KBM-7 (cell line): ENCODE measurements at places on chromosomes 13 and 19.

DNA sequence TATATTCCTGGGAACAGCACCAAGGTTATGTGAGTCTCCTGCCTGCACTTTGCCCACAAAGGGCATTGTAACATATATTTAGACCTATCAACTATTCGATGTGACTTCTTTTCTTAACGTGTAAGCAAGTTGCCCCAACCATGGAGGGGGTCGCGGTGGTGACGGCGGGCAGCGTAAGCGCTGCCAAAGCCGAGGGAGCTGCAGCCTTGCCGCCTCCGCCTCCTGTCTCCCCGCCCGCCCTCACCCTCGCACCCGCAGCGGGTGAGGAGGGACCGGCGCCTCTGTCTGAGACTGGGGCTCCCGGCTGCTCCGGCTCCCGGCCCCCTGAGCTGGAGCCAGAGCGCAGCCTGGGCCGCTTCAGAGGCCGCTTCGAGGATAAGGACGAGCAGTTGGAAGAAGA, 59.0 kb downstream of the ZNF676 start:
- DNase-seq, result no peak

DNA sequence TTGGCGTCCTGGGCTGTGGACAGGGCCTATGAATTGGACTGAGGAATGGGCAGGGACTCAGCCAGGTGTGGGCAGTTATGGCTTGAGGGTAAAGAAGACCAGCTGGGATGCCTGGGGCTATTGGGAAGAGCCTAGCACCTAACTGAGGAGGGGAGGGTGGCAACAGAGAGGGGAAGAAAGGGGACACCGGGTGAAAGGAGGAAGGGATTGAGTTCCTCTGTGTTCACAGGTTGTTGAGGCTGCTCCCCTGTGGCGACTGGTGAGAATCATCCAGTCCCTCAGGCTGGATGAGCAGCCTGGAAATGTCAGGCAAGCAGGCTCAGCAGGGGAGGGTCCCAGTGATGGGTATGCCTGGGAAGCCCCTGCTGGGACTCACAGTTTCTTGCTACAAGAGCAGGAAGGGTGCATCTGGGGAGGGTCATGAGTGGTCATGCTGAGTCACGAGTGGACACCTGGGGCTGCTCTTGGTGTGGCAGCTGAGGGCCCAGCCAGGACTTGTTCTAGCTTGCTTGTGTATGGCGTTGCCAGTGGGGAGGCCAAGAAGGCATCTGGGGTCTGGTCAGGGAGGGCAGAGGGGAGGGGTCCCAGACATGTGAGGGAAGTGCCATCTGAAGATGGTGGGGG, 1.4 kb downstream of the ZNF324 start:
- DNase-seq, result no peak

DNA sequence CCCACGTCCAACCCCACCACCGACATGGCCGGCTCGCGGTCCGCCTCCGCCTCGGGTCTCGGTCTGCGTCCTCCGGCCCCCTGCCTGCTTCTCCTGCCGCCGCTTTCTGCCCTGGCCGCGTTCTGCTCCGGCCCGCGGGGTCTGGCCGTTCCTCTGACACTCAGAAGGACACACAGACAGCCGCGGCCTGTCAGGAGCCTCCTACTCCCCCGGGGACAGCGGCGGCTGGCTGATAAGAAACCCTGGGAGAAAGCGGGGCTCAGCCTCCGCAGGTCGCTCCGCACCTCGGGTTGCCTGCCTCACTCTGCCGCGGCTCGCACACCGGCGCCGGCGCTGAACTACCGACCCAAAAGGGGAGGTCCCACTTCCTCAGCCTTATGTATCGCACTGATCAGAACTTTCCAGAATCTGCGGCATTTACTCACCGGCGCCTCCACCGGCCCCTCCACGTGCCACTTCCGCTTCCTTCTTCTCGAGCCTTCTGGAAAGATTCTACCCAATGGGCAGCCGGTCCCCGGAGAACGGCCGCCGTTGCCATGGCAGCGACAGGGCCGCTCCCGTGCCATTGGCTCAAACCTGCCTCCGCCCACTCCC, at the start of gene HSPH1:
Gene HSPH1, minus strand, starts transcription at position 348 of the 594 bp plus-strand sequence. Its CDS starts 322 bp downstream, at position 26.
- peak; percentile 98 for DNase-seq

- DNase-seq, result peak; percentile 62
Observed at GRCh38 chr19:51810223-51810622, 15.3 kb downstream of the FPR3 start.

DNA sequence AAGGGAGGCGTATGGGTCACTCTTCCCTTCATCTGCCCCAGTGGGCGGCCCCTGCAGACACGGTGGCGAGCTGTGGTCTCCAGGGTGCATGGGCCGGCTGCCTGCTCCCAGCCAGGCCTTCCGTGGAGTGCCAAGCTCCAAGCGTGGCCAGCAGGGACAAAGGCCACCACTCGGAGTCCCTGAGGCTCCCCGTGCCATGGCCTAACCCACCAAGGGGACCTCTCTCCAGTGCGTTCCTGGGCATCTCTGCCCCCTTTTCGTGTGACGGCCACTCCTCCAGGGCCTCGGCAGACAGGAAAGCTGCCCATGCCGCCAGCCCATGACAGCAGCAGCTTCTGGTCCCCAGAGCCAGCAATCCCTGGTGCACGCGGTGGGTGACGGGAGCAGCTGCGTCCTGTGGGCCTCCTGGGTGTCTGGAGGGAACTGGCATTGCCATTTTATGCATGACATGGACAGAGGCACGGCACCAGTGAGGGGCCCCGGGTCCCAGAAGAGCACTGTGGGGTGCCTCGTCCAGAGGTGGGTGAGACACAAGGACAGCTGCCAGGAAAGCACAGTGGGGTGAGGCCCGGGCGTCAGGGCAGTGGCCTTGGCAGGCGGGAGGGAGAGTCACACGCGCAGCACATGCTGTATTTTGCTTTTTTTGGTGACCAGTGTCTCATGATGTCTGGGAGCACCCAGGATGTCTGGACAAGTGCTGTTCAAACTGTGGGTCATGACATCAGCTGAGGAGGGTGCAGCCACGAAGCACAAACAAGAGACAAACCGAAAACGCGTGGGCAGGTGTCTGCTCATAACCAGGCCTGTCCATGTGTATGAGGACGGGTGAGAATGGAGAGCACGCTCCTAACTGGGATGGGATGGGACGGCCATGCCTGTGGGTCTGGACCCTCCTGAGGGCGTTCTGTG, 32.3 kb downstream of the CEBPG start:
- DNase-seq, result no peak

GRCh38 chr19:3154957-3155736, 19.3 kb downstream of the GNA15 start:
- DNase-seq, result peak; percentile 99

DNA sequence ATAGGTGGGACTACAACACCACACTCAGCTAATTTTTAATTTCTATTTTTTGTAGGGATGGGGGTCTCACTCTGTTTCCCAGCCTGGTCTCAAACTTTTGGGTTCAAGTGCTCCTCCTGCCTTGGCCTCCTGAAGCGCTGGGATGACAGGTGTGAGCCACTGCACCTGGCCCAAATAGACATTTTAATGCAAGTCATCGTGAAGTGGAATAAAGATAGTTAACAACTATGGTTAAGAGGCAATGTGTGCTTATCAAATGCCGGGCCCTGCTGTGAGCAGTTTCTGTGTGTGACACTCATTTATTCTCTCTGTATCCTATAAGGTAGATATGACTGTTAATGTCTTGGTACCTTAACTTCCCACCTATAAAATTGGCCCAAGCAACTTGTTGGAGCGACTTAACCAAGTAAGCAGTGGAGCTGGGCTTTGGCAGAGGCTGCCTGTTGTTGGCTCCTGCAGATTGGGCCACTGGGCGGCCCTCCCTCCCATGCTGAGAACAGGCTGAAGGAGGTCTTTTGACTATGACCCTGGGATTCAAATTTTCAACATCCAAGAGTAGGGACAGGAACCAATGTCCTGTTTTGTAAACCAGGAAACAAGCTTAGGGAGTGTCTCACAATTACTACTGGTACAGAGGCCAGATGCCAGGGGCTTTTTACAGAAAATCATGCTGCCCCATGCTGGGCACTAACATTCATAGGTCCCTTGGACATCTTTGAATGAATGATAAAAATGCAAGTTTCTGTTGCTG, 450.7 kb downstream of the TSHZ3 start:
- no peak for DNase-seq

DNA sequence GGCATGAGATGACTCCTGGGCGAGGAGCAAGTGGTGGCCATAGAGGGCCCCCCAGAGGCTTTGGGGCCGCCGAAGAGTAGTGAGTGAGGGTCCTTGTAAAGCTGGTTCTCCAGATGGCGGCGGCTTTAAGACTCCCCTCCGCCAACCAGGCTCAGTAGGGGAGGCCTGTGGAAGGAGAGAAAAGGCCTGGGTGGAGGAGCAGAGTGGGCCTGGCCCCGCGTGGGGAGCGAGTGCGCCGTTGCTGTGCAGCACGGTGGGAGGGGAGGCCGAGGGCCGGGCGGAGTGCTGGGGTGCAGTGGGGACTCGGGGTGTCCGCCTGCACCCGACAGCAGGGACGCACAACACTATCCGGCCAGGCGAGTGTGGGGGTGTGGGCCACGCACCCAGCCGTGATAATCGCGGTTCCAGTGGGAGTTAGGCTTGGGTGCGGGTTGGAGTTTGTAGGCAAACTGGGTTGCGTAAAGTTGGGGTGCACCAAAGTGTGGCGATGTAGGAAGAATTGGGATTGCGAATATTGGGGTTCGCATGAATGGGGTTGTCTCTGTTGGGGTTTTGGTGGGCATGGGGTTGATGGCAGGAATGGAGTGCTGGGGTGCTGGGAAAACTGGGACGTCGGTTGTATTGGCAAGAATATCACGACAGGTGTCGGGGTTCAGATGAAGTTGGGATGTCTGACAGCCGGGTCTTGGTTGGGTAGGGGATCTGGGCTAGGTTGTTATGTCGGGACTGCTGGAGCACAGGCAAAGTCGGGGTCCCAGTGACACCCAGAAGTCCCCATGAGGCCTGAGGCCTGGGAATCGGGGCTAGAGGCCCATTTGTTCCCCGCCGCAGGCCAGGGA, 687 bp upstream of the CIRBP start:
- no peak for DNase-seq

GRCh38 chr13:98648141-98648540, 71.2 kb upstream of the STK24 start:
- DNase-seq, result no peak

DNA sequence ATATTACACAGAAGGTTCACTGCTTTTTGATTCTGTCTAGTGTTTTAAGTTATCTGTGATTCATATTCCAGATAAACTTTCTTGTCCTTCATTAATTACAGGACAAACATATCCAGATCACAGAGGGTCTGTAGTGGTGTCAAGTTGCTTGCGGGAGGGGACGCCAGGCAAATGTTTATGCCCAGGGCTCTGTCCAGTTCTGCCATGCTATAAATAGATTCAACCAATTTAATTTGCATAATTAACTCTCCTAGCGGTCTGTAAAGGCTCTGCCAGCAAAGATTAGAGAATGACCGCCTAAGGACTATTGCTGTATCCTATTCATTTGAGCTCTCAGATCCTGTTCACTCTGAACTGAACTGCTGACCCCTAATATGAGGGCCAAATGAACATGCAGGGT, 59.7 kb upstream of the TRPC4 start:
- no peak for DNase-seq

DNA sequence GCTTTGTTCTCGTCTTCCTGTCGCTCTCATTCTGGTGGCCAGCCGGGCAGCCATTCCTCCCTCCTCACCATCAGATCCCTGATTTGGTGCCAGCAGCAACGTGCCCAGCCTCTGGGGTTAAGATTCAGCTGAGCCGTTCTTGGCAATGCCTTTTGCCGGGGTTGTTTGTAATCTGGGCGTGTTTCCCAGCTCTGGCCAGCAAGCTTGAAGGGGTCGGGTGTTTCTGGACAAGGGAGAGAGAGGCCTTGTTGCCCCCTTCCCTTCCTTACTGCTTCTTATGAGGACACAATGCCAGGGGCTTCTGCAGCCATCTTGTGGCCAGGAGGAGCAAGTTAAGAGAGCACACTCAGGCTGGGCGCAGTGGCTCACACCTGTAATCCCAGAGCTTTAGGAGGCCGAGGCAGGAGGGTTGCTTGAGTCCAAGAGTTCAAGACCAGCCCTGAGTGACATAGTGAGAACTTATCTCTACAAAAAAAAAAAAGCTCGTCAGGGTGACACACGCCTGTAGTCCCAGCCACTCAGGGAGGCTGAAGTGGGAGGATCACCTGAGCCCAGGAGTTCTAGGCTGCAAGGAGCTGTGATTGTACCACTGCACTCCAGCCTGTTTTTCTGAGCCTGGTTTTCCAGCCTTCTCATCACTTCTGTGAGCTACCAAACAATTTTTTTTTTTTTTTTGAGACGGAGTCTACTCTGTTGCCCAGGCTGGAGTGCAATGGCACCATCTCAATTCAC, 10.7 kb upstream of the CRTC1 start:
- DNase-seq, result no peak

DNA sequence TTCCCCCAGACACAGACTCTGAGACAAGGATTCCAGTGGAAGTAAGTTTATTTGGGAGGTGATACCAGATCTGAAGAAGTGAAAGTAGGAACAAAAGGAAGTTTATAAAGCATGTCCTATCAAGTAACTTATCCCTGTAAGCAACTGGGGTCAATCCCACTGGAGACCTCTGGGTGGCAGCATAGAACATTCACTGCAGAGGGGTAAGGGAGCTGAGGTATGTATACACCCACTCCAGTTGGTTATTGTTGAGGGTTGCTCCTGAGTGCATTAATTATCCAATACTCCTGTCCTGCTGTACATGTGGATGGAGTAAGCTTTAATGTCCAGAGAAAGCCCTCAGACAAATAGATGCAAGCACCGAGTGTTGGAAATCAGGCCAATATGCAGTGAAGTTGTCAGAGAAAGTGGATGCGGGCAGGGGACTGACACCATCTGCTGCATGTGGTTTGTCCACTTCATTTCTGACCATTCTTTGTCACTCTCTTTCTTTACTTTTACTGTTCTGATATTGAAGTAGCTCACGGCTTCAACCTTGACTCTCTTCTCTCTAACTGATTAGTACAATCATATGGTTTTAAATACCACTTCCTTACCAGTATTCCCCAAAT, 46.7 kb downstream of the NOTCH3 start:
- peak; percentile 74 for DNase-seq
